Femur (tissue), 1 donor: ENCODE measurements at places on chromosomes 2 and 18.
A peak's percentile ranks its signal among the peaks of the same experiment; 100 is the strongest.

DNA sequence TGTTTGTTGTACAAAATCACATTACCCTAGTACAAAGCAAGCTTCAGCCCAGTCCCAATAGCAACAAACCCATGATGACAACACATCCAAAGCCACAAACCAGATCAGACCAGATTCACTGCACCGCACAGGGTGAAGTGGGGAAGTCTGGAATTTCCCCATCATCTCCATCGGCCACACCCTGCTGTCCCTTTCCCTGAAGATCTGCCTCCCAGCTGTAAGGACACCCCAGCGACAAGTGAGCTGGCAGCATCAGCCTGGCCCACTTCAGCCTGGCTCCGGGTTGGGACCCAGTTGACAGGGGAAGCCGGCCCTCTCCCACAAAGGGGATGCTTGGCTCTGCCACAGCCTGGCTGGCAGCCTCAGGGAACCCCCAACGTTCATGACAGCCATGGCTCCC is 207.6 kb downstream of the MGAT5 start:
- peak; percentile 24 for DNase-seq

- no peak for DNase-seq
Observed at GRCh38 chr18:48371854-48372602, 37.2 kb downstream of the ZBTB7C start.

DNA sequence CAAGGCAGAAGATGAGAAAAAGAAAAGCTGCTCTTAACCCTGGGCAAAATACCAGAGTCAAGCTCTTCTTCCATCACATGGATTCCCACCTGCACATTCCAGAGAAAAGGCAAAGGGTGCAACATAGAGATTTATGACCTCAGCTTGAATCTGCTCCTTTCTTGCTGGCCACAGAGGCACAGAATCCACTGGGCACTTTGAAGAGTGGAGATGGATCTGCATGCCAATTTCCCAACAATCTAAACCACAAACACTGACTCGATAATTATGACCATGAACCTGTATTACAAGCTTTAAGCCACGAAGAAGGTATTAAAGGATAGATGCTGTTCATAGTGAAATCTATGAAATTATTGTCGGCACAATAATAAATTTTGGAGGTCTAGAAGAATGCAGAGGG is 237.3 kb downstream of the PID1 start:
- DNase-seq, result no peak

- no peak for DNase-seq
Observed at GRCh38 chr2:216827073-216827720, 32.7 kb downstream of the TNP1 start.

- peak; percentile 39 for DNase-seq
Observed at GRCh38 chr18:49100226-49100968, 149.6 kb upstream of the SMAD7 start.

DNA sequence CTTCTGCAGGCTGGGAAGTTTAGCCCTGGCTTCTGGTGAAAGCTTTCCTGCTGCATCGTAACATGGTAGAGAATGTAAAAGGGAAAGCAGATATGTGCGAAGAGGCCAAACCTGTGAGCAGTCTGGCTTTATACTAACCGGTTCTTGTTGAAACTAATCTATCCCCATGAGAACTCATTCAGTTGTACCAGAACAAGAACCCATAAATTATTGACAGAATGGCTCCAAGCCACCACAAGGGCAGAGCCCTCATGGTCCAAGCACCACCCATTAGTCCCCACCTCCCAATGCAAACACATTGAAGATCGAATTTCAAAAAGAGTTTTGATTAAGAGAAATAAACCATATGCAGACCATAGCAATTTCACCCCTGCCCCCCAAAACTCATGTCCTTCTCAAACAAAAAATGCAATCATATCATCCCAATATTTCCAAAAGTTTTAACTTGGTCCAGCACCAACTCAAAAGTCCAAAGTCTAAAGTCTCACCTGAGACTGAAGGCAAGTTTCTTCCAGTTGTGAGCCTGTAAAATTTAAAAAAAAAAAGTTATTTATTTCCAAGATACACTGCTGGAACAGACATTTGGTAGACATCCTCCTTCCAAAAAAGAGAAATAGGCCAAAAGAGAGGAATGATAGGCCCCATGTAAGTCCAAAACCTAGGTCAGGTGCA is 318.9 kb downstream of the CNTNAP5 start:
- no peak for DNase-seq

DNA sequence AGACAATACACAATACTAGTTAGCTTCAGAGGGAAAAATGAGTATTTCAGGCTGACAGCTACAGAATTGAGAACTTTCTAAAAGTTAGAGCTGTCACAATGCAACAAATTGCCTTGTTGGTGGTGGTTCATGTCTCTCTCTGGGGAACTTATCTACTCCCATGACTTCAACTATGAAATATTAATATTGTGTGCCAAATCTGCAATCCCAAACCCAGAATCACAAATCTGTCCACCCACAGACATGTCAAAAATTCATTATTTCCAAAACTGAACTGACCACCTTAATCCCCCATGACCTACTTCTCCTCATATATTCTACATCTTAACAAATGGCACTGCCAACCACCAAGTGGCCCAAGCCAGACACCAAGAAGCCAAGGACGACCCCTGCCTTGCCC is 143.5 kb downstream of the TCF4 start:
- no peak for DNase-seq

DNA sequence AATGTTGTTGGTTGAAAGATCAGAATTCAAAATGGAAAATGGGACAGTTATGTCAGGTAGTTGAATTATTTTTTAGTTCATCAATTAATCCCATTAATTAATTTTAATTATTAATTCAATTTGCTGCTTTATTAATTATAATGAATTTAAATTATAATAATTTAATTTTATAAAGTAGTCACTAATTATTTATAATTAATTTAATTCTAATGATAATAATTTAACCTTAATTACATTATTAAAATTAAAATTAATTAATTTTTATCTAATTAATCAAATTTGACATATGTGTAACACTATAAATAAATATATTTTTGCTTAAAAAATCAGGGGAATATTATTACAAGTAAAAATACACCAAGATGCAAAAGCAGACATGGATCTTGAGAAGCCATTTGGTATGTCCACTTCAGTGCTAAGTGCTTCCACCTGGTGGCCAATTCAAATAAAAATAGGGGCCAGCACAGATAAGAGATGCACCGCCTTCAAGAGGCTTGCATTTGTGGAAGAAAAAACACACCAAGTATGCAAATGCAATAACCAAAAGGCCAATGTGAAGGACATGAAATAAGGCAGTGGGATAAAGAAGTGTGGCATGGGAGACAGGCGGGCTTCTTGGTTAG is 73.2 kb downstream of the MBP start:
- no peak for DNase-seq

DNA sequence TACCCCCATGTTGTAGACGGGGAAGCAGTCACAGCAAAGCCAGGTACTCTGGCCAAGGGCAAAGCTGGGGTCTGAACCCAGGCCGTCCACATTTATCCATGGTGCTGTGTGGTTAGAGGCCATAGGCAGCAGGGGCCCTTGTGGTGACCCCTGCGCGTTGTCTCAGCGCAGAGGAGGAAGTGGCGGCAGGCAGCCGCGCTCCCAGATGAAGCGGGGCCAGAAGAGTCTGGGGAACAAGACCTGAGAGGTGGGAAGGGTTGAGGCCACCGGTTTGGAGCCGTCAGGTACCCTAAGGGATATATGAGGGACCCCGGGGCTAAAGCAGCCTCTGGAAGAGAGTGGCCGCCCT is 770 bp downstream of the ZNF396 start:
- peak; percentile 34 for DNase-seq

DNA sequence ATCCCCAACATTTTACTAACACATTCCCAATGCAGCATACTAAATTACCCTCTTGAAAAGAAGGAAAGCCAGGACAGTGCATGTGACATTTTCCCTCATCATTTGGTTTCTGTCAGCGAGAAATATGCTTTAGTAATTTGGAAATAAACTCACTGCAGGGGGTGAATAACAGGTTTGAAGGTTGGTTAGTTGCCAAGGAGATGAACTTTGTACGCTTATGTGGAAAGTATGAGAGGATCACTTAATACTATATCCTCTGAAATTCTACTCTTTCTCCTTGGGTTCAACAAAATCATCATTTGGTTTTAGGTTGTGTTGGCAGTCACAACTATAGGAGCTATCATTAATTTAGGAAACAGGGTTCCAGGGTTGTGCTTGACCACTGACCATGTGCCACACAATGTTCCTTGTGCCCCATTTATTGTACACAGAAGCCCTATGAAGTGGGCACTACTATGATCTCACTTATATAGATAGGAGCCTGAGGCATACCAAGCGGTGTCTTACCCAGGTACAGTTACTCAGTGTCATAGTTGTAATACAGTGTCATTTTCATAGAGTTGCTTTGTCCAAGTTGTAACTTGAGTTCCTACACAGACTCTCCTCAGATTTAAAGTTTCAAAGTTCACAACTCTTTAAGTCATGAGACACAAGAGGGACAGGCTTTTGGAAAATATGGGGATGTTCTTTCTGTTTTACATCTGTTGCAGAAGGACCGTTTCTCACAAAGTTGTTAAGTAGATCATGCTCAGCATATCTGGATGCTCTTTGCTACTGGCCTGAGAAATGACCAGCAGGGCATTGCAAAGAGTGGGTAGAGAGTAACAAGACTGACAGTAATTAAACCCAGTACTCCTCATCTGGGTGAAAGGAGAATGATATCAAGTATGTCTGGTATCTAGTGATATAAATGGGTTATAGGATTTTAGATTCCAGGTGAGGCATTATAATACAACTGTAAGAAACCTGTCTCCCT is 91.8 kb downstream of the MAP4K4 start:
- DNase-seq, result no peak
